ENCODE measurements at places on chromosomes 6 and 20.

- no peak for DNase-seq
- no peaks in the 10 kb centered on the region for H3K4me1 ChIP-seq
- no peak overlapping the region for H3K27ac ChIP-seq
- H3K27me3 ChIP-seq = no peaks in the 10 kb centered on the region
- no peaks in the 10 kb centered on the region for H3K36me3 ChIP-seq
- H3K4me3 ChIP-seq = no peak overlapping the region
Observed at GRCh38 chr6:169087443-169088041, 166.1 kb downstream of the THBS2 start.

- peaks cover 16% of the 10 kb centered on the region for H3K4me1 ChIP-seq
- H3K4me3 ChIP-seq = peak overlapping the region; percentile 85
- peak; percentile 7 for DNase-seq
Observed at GRCh38 chr6:89818977-89819335, 638 bp downstream of the MDN1 start.

DNA sequence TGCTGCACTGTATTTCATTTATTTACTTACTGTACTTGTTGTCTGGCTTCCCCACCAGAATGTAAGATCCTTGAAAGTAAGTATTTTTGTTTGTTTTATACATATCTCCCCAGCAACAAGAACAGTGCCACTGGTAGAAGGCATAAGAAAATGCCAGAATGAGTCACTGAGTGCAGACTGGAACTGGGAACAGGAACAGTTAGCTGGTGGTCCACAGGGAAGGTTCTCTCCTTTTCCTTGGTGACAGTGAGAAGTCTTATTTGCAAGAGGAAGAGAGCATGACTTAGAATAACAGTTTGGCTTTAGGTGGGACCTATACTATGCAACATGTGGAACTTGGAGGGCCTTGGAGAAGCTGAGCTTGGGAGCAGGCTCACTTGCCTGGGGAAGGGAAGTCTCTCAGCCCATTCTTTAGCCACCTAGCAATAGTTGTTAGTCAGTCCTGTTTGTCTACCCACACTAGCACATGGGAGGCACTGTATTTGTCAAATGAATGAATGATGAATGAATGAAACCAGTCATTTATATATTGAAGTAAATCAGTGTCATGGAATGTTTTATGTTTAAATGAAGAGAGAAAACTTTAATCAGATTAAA is 203.5 kb downstream of the KCNQ5 start:
- H3K27me3 ChIP-seq = no peaks in the 10 kb centered on the region
- no peak overlapping the region for H3K27ac ChIP-seq
- H3K36me3 ChIP-seq = no peaks in the 10 kb centered on the region

GRCh38 chr6:16028966-16029365 is 99.9 kb upstream of the MYLIP start:
- no peak overlapping the region for H3K4me3 ChIP-seq
- H3K27me3 ChIP-seq = no peaks in the 10 kb centered on the region
- no peak for DNase-seq
- H3K27ac ChIP-seq = no peak overlapping the region
- H3K4me1 ChIP-seq = no peaks in the 10 kb centered on the region

DNA sequence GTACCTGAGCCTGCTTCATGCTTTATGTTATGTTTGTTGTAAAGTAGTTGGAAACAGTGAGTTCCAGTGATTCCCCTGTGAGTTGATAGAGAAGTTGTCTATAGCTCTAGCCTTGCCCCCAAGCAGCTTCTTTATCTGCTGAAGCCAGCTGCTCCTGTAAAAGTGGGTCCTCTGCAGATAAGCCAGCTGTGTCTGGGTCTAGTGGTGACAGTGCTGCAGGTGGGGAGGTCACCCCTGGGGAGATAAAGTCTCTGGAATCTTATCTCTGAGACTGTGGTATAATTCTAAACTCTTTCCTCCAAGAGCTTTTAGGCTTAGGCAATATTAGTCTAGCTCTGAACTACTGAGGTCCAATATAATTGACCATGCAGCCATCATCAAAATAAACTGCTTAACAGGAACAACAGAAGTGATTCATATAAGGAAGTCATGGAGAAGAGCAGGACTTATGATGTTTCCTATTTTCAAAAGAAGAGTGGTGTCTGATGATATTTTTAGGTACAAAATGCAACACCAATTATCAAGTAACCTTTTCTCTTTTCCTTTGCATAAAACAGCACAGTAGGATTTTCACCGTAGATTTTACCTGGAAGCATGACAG is 44.2 kb upstream of the TMEM217 start:
- H3K4me3 ChIP-seq = no peak overlapping the region
- H3K27me3 ChIP-seq = no peaks in the 10 kb centered on the region
- peaks cover 23% of the 10 kb centered on the region for H3K36me3 ChIP-seq
- DNase-seq = no peak
- H3K4me1 ChIP-seq = no peaks in the 10 kb centered on the region

GRCh38 chr20:18728870-18729224 is 84.7 kb upstream of the SCP2D1 start:
- no peak for DNase-seq
- no peak overlapping the region for H3K4me3 ChIP-seq
- H3K4me1 ChIP-seq = no peaks in the 10 kb centered on the region
- no peaks in the 10 kb centered on the region for H3K27me3 ChIP-seq
- H3K27ac ChIP-seq = no peak overlapping the region
- no peaks in the 10 kb centered on the region for H3K36me3 ChIP-seq

DNA sequence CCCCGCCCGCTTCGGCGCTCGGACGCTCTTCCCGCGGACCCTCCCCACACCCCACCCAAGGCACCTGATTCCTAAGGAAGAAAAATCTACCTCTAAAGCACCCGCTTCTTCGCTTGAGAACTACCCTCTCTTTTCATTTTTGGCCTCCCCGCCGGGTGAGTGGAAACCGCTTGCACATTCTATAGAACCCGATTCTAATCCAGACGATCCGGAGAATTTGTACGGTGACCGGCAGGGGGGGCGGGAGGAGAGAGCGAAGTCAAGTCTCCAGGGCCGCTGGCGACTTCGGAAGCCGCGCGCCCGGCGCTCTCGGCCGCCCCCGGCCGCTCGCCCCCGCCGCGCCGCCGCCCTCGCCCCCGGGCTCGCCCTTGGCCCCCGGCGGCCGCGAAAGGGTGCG is at the start of gene RBM24:
RBM24 (plus strand) TSS at position 262 of the 397 bp plus-strand sequence. CDS start 221 bp downstream, outside the sequence.
- no peaks in the 10 kb centered on the region for H3K4me1 ChIP-seq
- H3K27me3 ChIP-seq = peaks cover 10% of the 10 kb centered on the region
- no peaks in the 10 kb centered on the region for H3K36me3 ChIP-seq
- H3K27ac ChIP-seq = no peak within 1 kb of the TSS
- no peak within 1 kb of the TSS for H3K4me3 ChIP-seq

DNA sequence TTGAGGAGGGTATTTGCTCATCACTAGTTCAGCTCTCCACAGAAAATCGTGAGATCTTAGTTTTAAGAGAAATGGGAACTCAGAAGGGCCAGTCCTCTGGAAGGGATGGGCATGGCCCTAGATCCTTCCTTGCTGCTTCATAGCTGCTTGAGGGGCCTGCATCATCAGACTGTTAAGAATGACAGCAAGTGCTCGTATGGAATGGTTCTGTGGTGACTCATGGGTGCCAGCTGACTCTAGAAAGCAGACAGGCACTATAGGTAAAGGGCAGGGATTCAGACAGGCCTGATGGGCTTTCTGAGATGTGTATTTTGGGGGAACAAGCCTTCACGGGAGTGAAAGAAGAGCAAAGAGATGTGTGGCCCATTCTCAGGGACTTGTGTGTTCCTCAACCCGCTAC is 90.8 kb downstream of the MYLK4 start:
- no peak for DNase-seq
- no peaks in the 10 kb centered on the region for H3K27me3 ChIP-seq
- no peak overlapping the region for H3K27ac ChIP-seq

Measured in CD8-positive, alpha-beta memory T cell (primary cell).